NCI-H1105 treated with DMSO at 0.1 percent for 48 hours (cell line): ENCODE measurements at places on chromosomes 12 and 14.
A peak's percentile ranks its signal among the peaks of the same experiment; 100 is the strongest.

DNA sequence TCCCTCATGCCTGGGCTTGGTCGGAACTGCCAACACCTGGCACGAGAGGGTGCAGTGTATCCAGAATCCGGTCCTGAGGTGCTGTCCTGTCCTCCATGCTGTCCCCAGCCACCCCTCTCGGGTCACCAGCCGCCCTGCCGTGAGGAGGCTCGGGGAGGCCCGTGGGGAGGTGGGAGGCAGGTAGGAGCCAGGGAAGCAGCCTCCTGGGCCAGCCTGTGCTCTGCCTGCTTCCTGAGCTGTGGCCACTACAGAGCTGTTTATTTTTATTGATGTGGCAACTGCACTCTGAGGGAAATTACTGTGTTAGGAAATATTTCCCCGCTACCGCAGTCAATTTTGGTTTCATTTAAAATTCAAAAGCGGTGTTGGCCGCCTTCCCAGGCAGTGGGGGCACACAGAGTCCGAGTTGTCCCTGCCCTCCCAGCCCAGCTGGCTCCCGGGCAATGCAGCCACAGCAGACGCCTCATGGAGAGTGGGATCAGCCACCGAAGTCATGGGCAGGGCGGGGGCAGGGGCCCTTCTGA, 18.3 kb downstream of the NOC4L start:
- peak; percentile 68 for DNase-seq

DNA sequence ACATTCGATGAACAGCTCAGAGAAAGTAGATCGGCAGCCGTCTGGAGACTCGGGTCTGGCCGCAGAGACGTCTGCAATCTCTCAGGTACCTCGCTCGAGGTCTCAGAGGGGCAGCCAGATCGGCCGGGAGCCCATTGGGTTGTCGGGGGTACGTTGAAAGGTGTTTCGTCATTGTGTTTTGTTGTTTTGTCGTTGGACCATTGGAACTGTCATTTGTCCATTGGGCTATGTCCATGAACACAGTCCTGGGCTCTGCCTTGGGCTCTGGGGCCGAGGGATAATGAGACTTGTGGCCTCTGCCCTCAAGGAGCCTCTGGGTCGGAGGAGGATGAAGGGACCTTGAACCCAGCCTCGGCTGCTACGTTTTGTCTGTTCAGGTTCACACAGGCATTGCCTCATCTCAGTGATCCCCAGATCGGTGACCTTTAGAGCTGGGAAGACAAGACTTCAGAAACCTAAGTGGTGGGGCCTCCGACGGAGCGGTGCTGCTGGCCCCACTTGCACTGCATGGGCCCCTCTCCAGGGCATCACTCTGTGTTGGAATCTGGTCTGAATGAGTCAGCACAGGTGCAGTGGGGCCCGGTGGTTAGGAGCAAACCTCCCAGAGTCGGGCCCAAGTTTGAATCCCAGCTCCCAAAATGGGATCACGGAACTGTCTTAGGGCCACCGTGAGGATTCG, 23.6 kb upstream of the MLXIP start:
- DNase-seq = no peak

DNA sequence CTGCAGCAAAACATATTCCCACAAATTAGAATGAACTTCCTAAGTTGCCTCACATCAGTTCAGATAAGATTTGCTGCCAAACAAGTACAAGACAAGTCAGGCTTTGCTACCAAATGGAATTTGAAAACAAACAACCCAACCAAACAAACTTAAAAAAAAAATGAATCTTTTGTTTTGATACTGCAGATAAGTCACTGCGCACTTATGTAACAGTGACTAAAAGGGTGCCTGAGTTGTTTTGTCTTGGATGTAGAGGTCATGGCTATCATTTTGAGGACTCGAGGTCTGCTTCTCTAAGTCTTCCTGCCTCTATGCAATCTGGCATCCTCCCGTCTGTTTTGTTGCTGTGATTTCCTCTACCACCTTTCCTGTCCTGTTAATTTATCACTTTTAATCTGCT, 11.1 kb upstream of the EPS8 start:
- DNase-seq = no peak

DNA sequence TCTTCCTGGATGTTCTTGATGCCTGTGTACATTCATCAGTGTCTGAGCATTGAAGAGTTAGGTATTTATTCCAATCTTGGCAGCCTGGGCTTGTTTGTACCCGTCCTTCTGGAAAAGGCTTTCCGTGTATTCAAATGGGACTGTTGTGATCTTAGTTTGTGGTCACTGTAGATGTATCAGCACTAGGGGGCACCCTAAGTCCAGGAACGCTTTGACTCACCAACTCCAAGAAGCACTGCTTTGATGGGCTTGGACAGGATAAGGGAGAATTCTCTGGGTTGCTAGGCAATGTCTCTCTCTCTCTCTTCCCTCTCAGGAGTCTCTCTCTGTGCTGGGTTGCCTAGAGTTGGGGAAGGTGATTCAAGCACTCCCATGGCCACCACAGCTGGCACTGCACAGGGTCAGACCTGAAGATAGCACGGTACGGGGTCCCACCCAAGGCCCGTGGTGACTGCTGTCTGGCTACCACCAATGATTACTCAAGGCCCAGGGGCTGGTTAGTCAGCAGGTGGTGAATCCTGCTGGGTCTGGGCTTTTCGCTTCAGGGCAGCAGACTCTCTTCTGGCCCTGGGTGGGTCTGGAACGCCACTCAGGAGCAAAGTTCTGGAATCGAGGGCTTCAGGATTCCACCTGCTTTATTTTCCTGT, 211.1 kb upstream of the RGS6 start:
- DNase-seq = peak; percentile 32

DNA sequence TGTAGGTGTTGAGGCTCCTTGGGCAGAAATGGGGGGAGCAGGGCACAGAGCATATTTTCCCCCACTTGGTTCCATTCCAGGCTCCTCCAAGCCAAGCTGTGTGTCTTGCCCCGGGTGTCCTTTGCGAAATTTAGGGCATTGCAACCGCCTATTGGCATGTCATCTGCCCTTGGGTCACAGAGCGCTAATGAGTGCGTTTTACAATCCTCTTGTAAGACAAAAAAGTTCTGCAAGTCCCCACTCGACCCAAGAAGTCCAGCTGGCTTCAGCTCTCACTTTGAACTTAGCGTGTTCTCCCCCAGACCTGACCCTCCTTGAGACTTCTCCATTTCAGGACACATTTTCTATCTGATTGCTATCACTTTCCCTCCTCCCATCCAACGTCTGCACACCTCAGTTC, 6.1 kb upstream of the LRTM2 start:
- no peak for DNase-seq

DNA sequence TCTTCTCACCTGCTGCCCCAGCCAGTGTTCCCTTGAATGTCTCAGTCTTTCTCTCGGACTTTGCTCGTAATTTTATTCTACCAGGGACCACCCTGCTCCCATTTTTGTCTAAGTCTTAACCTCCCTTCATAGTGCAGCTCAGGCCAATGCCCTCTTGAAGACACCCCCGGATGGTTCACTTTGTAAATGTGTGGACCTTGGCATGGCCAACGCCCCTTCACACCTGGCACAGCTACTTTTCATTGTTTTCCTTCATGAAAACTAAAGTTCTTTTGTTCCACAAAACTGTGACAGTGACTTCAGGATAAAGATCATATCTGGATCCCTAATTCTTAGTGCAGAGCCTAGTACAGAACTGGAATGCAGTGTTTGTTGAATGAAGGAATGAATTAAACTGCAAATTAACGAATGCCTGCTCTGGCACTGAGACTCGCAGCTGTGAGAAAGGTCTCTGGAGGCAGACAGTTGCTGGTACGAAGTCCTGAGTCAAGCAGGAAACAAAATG, 3.5 kb upstream of the RNASE4 start:
- no peak for DNase-seq

DNA sequence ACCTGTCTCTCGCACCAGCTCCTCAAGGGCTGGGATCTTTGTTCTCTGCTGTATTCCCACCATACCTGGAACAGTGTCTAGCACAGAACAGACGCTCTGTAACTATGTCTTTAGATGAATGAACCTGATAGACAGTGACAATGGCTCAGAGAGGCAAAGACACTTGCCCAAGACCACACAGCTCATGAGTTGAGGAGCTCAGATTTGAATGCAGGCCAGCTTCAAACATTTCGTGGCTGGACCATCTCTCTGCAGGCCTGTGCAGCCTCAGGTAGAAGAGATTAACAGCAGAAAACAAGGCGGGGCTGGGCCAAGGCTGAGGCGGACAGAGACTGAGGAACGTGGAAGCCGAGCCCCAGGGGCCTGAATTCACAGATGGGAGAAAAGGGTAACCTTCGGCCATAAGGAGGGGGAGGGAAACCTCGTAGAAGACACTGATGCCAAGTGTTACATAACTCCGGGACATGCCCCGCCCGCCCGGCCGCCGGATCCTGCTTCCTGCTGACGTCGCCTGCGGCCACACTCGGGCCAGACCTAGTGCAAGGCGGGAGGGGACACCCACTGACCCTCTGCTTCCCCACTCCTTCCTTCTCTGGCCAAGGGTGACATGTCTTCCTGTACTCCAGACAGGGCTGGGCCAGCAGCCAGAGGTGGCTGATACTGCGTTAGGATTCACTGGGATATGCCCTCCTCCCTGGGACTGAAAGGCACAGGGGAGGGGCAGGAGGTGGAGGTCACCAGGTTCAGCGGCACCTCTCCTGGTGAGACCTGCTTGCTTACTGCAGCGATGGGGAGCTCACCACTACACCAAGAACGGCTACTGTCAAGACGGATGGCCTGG, 86.8 kb downstream of the RFLNA start:
- DNase-seq = no peak

DNA sequence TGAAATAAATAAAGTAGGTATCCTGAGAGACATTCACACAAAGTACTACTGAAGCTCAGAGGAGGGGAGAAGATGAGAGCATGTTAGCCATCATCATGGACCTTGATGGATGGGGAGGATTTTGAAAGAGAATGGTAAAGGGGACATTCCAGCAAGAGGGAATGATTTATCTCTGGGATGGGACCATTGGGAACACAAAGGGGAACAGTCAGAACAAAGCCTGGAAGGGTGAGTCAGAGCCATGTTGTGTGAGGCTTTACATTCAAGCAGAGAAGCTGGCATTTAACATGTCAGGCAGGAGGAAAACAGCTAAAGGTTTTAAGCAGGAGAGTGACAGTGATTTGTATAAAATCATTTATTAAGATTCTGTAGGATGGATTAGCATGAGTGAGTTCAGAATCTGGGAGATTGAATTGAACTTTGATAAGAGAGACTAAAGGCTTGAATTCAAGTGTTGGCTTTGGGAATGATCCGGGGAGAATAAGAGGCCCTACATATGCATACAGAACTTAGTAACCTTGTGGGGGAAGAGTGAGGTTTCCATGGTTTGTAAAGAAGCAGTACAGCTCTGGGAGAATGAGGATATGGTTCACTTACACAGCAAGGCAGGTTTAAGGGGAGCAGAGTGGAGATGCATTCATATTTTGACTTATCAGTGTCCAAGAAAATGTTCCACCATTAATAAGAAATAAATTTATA, 174.4 kb downstream of the SYT10 start:
- DNase-seq = no peak

- DNase-seq = no peak
Measured at GRCh38 chr12:72010356-72010755, 71.7 kb downstream of the TPH2 start.

DNA sequence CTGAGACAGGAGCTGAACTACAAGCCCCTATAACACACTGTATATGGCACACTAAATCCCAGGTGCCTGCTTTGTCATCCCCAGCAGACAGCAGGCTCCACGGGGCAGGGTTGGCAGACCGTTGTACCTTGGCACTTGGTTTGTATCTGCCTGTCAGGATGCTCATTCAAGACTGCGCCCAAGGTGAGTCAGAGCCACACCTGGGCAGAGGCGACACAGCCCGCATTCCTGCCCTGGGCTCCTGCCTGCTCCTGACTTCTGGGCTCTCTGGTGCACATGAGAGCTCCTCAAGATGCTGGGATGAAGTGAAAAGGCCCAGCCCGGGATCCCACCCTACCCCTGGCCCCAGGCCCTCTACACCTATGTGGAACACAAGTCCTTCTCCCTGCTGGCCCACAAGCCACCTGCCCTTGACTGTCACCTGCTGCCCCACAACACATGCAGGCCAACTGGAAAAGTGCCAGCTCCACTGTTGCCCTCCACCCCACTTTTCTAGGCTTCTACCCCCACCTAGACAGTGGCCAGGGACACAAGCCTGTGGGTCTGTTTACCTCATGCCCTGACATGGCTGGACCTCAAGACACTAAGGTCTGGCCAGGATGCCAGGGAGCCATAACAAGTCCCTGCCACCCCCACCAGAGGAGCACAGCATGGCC, 30.8 kb upstream of the PNMA1 start:
- DNase-seq = no peak

GRCh38 chr12:1357711-1358110, 236.7 kb downstream of the FBXL14 start:
- DNase-seq = no peak

GRCh38 chr14:21087294-21088091, 11.0 kb downstream of the ZNF219 start:
- peak; percentile 71 for DNase-seq

DNA sequence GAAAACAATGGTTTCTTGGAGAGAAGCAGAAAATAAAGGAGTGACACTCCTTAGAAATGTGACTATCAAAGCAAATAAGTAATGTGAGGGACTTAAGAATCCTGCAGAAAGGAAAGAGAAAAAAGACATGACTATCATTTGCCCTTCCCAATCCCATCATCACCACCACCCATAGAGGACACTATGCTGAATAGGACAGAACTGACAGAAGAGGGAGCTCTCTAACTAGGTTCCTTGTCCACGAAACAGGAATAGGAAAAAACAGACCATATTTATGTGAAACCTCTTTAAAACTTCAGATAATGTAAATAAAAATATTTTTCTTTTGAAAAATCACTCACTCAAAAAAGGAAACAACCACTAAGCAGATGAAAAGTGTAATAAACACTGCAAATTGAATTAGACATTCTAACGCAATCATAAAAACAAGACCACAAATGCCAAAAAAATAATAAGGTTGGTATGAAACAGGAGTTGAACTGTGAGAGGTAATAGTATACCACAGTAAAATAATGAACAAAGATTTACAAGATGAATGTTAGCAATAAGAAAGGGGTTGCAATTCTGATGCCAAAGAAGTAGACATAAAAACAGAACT, 24.1 kb downstream of the KLRD1 start:
- peak; percentile 55 for DNase-seq

GRCh38 chr12:69095765-69096477, 143.4 kb upstream of the CPSF6 start:
- no peak for DNase-seq

- DNase-seq = no peak
Measured at GRCh38 chr12:121783766-121784165, 9.7 kb downstream of the RHOF start.

- DNase-seq = no peak
Measured at GRCh38 chr12:108884116-108885012, 4.5 kb downstream of the DAO start.

GRCh38 chr12:88036353-88036965, 7.3 kb upstream of the C12orf50 start:
- no peak for DNase-seq

DNA sequence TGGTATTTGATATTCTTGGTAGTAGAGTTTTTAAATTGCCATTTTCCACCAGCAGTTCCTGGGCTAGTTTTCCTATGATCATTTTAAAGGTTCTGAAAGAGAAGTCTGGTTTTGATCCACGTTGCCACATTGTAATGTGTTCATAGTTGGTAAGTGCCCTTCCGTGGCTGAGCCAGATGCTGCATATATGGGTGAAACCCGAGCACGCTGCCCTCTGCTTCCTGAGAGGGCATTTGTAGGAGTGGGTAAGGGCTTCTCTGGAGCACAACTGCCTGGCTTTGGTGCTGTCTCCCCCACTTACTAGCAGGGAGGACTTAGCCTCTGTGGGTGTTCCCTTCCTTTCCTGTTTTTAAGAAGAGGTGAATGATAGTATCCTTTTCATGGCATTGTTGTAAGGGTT, 7.1 kb downstream of the SNRNP35 start:
- no peak for DNase-seq
